ENCODE measurements at places on chromosomes 5 and 9. TPM values are rescaled to one million over a fixed set of nuclear protein-coding genes. Genes with fewer than 3 reads are reported as not detected.

Gene NEUROG1
- polyA plus RNA-seq, result not detected

Gene ESM1
- 15.6 TPM for polyA plus RNA-seq

Gene CLINT1
- 141 TPM for polyA plus RNA-seq

GRCh38 chr5:107698286-107698685 lies 27.5 kb upstream of the EFNA5 start:
- DNase-seq, result no peak

DNA sequence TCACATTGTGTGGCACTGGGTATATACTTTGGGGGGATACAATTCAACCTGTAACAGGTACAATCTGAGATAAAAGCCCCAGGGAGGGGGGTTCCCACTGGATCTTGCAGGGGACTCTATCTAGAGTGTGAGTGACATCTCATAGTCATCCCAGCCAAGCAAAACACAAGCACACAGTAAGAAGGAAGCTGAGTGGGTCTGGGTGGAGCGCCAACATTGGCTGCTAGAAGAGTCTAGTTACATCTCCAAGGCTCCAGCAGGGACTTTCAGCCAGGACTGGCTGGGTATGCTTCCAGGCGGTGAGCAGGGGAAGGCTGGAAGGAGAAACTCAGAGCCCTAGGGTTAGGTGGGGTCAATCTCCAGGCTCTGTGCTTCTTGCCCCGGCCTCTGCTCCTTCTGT lies 53.0 kb downstream of the IL31RA start:
- no peak for DNase-seq

DNA sequence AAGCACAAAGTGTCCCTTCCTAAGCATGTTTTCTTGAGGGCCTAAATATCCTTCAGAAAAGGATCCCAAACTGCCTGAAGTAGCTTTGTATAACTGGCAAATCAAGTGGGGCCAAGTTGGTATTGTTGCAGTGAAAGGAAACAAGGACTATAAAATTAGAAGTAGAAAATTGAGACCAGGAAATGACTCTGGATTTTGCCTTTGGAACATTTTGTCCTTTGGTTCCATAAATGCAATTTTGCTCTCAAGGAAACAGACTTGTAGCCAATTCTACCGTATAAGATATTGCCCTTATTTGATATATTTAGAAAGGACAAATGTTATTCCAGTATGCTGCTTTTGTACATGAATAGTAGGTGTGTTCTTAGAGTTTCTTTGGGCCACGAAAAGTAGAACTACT lies 34.4 kb downstream of the RABGAP1 start:
- DNase-seq, result no peak

DNA sequence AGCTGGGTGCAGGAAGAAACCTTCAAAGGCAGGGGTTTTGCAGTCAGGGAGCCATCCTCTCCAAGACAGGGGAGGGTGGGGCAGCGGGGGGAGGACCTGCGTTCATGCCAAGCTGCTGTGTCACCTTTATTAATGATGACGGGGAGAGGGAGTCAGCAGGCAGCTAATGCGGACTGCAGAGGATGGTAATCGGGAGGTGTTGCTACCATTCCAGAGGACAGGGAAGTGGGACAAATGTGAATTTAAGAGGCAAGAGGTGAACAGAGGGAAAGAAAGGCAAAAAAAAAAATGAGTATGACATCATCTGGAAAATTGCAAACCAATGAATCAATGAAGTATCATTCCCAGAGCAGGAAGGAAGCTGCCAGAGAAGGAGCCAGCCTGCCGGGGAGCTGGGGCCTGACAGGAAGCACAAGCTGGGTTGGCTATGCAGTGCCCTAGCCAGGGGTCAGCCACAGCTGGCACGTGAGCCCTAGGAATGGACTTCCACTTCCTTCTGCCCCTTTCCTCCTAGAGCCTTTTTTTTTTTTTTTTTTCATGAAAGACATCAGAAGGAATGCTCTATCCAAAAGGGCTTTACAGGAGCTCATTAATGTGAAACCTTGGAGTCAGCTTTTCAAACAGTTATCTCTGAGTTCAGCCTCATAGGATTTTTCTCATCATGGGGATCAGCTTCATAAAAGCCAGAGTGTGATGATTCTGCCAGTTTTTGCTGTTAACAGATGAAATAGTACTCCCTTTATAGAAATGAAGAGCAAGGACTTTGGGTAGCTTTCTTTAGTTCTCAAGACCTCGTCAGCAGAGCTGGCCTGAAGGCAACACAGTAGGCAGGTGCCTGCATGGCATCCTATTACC lies 9.2 kb downstream of the INSYN2B start:
- DNase-seq, result no peak

GRCh38 chr5:125526966-125527365 lies 780.5 kb upstream of the ZNF608 start:
- DNase-seq, result no peak

DNA sequence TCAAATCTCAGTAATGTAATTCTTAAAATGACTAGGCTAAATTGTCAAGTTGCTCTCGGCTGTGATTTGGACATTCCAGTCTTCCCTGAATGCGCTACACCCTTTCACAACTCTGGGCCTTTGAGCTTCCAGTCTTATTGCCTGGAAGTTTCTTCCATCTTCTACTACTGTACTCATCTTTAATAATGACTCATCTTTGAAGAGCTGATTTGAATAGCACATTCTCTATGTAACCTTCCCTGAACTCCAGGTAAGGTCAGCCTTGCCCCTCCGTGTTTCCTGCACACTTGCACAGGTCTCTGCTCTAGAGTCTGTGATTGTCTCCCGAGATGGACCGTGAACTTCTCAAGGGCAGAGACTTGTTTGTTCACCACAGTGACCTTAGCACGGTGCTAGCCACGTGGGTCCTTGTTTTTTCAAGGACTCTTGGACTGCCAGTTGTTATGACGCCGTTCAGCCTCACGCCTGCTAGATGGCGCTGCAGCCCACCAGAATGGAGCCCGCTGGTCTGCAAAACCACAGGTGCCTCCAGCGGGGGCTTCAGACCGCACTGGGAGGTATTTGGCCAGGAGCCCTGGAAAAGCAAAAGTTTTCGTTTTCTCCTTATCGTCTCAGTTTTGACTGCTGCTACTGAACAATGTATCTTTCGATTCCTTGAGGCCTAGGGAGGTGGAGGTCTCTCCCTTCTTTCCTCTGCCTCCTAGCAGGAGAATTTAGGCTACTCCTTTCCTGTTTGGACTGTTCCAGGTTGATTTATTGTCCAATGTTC lies 44.4 kb downstream of the SEC61B start:
- DNase-seq, result peak; percentile 43

DNA sequence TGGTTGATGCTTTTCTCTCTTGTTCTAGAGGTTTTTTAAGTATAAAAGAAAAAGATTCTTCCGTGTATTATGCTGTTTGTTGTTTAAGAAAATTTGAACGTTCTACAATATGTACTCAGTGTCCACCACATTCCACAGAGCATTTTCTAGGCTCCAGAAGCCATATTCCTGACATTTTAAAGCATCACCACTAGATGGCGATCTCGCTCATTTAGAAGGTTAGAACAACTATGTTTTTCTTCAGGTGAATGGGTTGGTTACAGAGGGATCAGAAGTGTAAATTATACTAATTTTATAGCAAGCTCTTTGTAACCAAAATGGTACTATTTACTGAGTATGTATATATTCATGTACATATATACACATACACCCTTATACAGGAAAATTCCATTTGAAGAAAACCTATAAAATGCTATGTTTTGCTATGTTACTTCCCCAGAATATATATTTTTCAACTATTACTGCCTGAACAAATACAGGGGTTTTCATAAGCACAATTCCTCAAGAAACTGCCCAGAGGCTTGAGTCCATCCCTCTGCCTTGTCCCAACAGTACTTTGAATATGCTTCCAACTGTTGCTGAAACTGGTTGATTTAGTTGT lies 284.3 kb downstream of the CCDC171 start:
- DNase-seq, result peak; percentile 38

GRCh38 chr9:105957830-105958229 lies 263.5 kb downstream of the TMEM38B start:
- no peak for DNase-seq
